Activated CD4-positive, alpha-beta T cell treated with anti-CD3 and anti-CD28 coated beads, Interleukin-2, amount 50 U/mL, for 1 hour (primary cell): ENCODE measurements at places on chromosomes 6 and 20.

DNA sequence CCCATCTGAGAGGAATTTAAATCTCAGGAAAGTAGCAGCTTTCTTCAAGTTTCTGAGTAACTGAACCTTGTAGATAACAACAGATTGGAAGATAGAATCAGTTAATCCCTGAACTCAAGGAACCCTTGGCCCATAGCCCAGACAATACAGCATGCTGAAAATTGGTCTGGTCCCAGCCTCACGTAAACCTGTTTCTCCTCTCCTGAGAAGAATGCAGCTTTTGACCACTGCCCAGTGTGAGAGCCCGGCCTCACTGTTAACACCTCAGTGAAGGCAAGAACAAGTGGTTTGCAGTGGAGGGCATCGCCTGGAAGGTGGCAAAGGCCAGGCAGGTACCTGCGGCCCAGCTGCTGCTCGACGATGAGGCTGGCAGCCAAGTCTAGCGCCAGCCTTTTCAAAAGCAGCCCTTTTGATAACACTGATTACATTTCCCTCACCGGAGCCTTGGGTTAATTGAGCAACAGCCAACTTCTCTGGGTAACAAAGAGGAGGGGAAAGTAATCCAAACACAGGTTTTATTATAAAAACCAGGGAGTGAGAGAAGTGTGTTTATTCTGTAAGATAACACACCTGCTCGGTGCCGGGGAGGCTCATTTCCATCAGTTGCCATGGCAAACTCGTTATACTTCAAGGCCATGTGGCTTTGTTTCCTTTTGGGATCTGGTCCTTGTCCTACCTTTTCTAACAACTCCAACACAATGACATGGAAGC, 54.0 kb downstream of the TRAF3IP2 start:
- DNase-seq: no peak

GRCh38 chr6:99409672-99410071, 15.4 kb downstream of the PNISR start:
- no peak for DNase-seq

DNA sequence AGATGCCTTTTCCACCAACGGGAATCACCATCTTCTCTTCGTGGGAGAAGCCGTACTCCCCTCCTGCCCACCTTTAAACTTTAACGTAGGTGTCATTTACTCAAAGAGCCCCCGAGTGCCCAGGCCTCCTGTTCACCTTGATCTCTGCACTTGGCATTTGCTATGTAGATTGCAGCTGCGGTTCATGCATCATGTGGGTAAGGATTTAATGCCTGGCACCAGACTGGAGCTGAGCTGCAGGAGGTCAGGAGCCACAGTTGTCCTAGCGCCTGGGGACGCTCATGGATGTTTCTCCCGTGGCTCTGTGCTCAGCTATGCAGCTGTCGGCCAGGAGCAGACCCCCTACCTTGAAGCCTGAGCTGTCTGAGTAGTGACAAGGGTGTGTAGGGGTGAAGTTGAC, 133.7 kb downstream of the CDH4 start:
- DNase-seq: no peak

DNA sequence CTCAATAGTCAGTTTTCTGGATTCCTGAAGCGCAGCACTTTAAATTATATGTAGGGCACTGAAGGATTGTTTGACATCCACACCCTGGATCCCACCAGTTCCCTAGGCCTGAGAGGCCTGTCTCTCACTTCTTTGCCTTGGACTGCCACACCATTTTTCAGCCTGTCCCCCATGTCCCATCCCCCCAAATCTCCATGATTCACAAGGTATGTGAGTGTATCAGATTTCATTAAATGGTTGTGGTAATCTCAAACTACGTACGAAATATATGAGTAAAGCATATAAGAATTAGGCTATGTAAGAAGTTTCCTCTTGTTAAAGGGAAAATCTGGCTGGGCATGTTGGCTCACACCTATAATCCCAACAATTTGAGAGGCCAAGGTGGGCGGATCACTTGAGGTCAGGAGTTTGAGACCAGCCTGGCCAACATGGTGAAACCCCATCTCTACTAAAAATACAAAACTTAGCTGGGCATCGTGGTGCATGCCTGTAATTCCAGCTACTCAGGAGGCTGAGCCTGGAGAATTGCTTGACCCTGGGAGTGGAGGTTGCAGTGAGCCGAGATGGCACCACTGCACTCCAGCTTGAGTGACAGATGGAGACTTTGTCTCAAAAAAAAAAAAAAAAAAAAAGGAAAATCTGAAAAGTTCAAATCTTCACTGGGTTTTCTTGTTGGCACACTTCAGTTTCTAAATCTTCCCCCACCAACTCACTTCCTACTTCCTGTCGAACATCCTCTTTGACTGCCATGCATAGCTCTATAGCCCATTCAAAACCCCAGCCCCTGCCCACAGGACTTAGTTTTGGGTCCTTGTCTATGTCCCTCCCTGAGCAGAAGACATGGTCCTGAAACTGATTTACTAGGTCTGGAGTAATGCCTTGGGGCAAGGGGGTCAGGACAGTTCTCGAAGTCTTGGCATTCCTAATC, 97.3 kb upstream of the SHLD1 start:
- DNase-seq: no peak

- DNase-seq: no peak
Observed at GRCh38 chr20:60266177-60266823, 308.1 kb downstream of the CDH26 start.
